ENCODE measurements at places on chromosomes 13 and 19.

GRCh38 chr13:35961002-35961401, 170.2 kb downstream of the DCLK1 start:
- no peak for DNase-seq

GRCh38 chr19:50817941-50818858, 5.4 kb downstream of the KLK1 start:
- peak; percentile 27 for DNase-seq

DNA sequence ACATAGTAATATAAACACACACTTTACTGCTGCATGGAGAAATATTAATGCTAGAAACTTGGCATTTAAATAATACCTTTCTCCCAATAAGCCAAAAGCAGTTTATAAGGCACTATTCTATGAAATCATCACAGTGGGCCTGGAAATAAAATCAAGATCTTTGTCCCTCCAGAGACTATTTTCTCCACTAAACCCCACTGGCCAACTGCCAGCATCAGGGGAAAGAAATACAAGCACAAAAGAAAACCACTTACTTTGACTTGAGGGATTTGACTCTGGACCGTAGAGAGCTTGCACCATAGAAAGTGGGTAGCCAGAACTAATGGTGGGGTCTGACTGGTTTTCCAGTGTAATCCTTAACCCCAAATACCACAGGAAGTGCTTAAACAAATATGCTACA, 71.9 kb downstream of the DCLK1 start:
- no peak for DNase-seq

GRCh38 chr13:37109051-37109678, 3.7 kb upstream of the CSNK1A1L start:
- no peak for DNase-seq

- DNase-seq = no peak
Observed at GRCh38 chr13:101003566-101003965, 329.0 kb upstream of the TMTC4 start.

DNA sequence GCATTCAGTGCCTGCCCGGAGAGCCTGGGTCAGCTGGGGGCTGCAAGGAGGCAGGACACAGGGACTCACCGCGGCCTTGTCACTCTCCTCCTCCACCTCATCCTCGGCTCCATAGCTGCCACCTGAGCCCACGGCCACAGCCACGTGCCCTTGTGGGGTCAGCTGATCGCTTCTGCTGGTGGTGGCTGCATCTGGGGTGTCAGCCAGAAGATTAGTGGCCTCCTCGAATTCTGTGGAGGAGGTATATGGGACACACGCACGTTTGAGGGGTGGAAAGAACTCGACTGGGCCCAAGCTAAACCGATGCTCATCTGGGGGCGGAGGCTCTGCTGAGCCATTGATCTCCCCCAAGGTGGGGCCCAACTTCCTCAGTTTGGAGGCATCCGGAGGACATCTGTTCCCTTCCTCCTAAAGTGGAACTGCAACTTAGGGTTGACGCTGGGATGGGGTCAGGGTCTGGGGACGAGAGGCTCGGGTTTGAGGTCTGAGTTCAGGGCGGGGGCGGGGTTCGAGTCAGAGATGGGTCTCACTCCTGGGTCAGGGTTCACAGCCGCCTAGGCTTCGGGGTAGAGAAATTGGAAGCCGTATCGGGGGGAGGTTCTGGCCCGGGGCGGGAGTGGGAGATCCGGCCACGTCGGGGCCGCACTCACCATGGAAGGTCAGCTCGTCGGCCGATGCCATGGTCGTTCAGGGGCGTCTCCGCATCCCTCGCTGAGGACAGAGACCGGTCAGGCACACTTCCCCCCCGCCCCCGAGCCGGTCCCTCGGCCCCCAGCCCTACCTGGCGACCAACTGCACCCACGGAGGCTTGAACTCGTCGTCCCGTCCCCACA, 493 bp downstream of the YIPF2 start:
- peak; percentile 12 for DNase-seq

DNA sequence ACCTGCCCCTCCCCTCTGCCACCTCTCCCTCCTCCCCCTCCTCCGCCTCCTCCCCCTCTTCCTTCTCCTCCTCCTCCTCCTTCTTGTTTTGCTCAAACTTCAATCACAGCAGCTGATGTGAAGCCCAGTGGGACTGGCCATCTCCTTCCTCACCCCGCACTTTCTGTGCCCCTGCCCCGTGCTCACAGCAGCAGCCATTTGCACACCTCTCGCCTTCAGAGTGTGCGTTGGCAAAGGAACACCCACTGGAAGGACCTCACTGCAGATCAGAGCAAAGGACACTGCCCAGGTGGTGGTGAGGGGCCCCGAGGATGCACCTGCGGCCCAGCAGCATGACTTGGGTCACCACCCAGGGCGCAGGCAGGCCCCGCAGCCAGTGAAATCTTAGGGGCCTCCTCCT, 98.8 kb downstream of the SOX1 start:
- no peak for DNase-seq

GRCh38 chr19:29074579-29074978, 138.4 kb downstream of the UQCRFS1 start:
- DNase-seq = no peak

- no peak for DNase-seq
Observed at GRCh38 chr19:13020002-13020414, 24.7 kb downstream of the NFIX start.

- DNase-seq = no peak
Observed at GRCh38 chr19:18298601-18299000, 17.2 kb upstream of the JUND start.

DNA sequence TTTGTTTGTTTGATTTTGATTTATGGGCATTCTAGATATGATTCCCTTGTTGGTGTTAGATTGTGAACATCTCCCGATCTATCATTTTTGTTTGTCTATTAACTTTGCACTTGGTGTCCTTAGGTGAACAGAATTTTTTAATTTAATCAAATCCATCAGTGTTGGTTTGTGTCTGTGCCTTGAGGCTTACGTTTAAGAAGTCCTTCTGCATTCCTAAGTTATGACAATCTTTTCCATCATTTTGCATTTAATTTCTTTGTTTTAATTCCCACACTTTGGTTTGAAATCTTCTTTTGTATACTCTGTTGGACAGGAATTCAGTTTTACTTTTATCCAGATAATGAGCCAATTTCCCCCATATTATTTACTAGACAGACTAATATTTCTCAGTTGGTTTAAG, 421.7 kb downstream of the HS6ST3 start:
- no peak for DNase-seq

GRCh38 chr19:45782162-45782691, at the start of gene DMPK:
TSS of gene DMPK (minus strand) at chr19:45782490. CDS start at chr19:45782352, 138 bp downstream.
- no peak for DNase-seq

GRCh38 chr13:101415358-101416174, 742 bp downstream of the NALCN start:
- no peak for DNase-seq

DNA sequence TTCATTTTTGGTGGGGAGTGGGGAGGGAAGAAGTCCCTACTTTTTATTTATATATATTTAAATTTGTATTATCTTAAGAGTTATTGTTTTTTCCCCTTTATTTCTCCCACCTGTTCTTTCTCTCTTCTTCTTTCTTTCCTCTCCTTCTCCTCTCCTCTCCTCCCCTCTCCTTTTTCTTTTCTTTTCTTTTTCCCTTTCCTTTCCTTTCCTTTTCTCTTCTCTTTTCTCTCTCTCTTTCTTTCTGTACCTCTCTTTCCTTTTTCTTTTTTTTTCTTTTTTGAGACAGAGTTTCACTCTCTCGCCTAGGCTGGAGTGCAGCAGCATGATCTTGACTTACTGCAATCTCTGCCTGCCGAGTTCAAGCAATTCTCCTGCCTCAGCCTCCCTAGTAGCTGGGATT, 1.9 kb downstream of the BCKDHA start:
- DNase-seq = no peak

GRCh38 chr13:112997188-112998130, 28.4 kb downstream of the MCF2L start:
- no peak for DNase-seq

GRCh38 chr19:3738477-3739220, 22.8 kb downstream of the APBA3 start:
- DNase-seq = no peak

DNA sequence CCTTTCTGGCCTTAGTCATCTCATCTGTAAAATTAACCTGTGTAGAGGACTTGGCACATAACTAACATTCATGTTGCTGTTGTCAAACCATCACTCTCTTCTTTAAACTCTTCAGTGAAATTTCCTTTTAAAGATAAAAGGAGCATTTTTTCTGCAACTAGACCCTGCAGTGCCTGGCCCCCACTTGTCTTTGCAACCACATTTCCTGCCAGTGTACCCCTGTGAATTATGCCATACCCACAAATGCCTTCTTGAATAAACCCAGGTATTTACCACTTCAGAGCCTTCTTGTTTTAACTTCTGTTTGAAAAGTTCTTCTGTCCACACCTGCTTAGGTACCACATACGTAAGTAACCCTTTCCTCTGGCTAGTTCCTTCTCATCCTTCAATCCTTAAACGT, 118.8 kb downstream of the CDK8 start:
- no peak for DNase-seq

DNA sequence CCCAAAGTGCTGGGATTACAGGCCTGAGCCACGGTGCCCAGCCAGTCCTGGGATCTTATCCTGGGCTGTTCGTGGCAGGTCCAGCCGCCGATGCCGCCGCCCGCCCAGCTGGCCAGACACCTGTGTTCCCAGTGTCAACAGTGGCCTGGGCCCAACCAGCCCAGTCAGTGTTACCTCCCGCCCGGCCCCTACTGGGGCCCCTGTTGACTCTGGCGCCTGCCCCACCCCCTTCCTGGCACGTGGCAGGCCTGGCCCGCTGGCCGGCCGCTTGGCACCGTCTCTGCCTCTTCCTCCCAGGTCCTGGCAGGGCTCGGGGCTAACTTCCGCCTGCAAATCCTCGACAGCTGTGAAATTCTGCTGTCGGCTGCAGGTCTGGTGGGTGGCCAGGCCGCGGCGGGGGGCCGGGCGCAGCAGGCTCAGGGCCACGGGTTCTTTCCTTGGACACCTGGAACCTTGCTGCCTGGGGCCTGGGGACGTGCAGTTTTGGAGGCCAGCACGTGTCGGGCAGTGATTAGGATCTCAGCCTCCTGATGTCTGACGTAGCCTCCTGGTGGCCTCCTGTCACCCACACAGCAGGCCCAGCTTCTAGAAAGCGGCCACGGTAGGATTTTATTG, 9.1 kb downstream of the ARID3A start:
- DNase-seq = no peak

DNA sequence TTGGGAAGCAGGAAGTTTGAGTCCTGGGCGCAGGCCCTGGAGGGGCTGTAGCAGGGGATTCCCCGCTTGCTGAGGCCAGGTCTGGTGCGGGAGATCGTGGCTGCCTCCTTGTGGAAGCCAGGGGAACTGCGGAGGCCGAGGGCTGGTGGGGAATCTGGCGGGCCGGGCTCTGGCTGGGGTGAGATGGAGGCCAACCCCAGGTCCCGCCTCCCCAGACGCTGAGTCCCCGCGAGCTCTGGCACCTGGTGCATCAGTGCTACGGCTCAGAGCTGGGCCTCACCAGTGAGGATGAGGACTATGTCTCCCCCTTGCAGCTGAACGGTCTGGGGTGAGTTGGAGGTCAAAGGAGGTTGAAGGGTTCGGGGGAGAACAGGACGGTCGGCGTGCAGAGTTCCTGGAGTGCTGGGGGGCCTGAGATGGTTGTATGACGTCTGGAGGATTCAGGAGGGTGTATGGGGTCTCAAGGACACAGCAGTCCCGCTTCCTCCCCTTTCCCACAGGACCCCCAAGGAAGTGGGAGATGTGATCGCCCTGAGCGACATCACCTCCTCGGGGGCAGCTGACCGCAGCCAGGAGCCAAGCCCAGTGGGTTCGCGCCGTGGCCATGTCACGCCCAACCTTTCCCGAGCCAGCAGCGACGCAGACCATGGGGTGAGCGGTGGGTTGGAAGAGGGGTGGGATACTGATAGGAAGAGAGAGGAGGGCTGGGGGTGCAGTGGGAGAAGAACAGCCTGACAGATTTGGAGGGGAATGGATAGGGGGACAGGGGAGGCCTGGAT, 13.1 kb downstream of the GRAMD1A start:
- peak; percentile 86 for DNase-seq

GRCh38 chr13:110705826-110706569, at the start of gene CARS2:
TSS of gene CARS2 (minus strand) at chr13:110706116. CDS start at chr13:110706093, 23 bp downstream.
- peak; percentile 96 for DNase-seq

DNA sequence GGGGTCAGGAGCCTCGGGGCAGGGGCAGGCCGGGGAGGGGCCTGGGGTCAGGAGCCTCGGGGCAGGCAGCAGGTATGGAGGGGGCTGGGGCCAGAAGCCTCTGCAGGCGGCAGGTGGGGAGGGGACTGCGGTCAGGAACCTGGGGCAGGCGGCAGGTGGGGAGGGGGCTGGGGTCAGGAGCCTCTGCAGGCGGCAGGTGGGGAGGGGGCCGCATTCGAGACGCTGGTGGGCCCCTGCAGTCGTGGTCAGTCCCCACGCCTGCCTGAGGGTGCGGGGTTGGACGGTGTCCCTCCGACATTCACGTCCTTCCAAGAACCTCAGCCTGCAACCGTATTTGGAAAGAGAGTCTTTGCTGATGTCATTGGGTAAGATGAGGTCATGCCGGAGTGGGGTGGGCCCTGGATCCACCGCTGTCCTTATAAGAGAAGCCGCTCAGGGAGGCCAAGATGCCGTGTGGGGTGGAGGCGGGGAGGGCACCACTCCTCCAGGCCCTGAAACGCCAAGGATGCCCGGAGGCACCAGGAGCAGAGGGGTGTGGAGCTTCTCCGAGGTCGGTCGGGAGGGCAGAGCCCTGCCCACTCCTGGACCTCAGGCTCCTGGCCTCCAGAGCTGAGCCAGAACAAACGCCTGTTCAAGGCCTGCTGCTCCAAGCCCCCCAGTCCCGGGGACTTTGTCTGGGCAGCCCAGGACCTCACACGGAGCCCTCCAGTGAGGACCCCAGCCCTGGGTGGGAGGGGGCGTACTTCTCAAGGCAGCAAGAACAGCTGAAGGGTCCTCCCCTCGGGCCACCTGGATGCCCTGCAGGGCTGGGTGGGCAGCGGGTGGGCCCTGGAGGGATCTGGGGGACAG, 30.1 kb downstream of the PIP5K1C start:
- DNase-seq = no peak

- peak; percentile 43 for DNase-seq
Observed at GRCh38 chr13:77729502-77730221, 32.2 kb downstream of the SLAIN1 start.

- no peak for DNase-seq
Observed at GRCh38 chr13:51912091-51912490, 50.3 kb downstream of the CCDC70 start.

GRCh38 chr19:50203281-50204080, at the start of gene MYH14:
TSS of gene MYH14 (plus strand) at chr19:50203622. CDS start at chr19:50210366, 6,744 bp downstream.
- DNase-seq = no peak

DNA sequence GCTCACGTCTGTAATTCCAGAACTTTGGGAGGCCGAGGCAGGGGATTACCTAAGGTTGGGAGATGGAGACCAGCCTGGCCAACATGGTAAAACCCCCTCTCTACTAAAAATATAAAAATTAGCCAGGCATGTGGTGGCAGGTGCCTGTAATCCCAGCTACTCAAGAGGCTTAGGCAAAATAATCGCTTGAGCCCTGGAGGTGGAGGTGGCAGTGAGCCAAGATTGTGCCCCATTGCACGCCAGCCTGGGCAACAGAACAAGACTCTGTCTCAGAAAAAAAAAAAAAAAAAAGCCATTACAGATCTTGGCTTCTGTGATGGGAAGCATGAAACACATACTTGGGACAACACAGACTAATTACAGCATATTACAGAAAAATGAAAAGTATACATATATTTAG, 1404.5 kb upstream of the SPRY2 start:
- no peak for DNase-seq
